ENCODE measurements at places on chromosomes 13 and 19.

DNA sequence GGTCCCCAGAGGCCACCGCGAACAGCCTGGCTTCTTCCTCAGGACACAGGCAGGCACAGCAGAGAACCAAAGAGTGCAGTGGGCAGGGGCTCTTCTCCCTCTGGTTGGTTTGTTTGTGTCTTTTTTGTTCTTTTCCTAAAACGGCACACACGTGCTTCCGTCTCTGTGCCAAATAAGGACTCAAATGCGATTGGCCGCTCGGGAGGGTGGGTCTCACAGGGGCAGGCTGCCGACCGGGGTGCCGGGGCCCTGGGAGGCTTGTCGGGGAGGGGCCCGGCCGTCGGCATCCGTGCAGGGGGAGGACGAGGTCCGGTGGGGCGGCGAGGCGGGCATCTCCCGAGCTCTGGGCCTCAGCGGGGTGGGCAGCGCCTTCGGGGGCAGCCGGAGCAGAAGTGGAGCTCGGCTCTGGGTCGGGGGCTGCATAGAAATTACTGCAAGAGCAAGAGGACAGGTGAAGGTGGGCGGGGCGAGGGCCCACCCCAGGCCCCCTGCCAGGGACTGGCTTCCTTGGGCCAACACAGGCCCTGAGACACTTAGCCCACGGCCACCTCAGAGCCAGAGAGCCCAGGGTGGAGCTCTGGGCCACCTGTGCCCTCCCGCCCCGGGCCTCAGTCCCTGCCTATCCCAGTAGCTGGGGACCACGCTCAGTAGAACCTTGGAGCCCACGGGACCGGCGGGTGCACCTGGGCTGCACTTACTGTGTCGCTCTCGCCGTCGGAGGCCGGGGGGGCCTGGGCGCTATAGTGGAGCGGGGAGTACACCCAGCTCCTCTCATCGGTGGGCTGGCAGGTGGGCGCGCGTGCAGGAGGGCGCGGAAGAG is 6.4 kb upstream of the CACTIN start:
- DNase-seq = no peak

GRCh38 chr13:30334663-30335386 is 27.5 kb upstream of the KATNAL1 start:
- DNase-seq = no peak

GRCh38 chr13:83100237-83100636 is 782.0 kb downstream of the SLITRK1 start:
- DNase-seq = no peak

DNA sequence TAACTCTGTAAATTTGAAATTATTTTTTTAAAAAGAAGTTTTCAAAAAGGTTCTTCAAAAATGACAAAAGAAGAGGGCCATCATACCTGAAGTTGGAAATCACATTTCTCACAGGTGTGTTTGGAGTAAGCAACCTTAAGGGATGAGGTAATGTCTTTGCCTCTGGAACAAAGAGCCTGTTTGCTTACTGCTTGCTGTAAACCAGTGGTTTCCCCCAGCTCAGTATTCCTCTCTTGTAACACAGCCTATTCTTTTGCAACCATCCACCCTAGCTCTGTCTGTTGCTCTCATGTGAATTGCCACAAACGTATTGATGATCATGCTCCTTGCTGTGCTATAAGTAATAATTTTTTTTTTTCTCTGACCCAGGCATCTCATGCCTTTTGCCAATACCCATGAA is 38.1 kb downstream of the UCHL3 start:
- DNase-seq = no peak

- no peak for DNase-seq
Observed at GRCh38 chr13:94664889-94665288, 47.5 kb downstream of the SOX21 start.

DNA sequence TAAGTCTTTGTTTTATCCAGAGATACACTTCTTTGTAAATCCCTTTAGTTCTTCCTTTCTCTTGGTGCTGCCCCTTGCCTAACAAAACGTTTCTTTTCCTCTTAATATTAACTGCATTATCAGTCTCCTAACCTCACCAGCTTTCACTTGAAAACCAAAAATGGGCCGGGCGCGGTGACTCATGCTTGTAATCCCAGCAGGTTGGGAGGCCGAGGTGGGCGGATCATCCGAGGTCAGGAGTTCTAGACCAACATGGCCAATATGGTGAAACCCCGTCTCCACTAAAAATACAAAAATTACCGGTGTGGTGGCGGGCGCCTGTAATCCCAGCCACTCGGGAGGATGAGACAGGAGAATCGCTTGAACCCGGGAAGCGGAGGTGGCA is 329.8 kb upstream of the MIR17HG start:
- DNase-seq = no peak

DNA sequence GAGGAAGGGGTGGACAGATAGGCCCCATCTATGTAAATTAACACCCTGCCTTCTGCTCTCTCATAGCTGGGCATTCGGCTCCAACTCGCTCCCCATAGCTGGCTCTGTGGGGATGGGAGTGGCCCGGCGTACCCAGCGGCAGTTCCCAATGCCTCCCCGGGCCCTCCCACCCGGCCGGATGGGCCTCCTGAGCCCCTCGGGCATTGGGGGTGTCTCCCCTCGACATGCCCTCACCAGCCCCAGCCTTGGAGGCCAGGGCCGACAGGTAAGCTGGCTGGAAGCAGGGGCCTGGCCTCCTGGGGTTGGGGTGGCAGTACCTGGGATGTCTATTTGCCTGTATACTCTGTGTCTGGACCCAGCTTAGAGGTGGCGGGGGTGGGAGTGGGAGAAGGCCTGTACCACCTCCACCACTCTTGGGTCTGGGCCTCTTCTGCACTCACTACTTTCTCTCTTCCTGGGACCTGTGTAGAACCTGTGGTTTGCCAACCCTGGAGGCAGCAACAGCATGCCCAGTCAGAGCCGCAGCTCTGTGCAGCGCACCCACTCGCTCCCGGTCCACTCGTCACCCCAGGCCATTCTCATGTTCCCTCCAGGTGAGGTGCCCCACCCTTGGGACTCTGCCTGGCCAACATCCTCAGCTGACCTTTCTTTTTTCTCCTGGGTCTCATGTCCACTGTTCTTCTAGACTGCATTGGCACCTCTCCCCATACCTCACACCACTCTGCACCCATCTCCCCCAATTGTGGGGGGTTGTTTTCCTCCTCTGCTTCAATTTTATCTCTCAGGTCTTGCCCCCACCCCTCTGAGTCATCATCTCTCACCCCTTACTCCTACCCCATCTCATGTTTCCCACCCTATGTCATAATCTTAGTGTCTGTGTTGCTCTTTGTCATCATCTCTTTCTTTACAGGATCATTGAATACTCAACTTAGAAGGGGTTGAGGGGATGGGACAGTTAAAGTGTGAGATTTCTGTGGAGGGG is 10.1 kb downstream of the PAF1 start:
- DNase-seq = no peak

GRCh38 chr13:26255115-26255514 is 1.2 kb downstream of the CDK8 start:
- no peak for DNase-seq

DNA sequence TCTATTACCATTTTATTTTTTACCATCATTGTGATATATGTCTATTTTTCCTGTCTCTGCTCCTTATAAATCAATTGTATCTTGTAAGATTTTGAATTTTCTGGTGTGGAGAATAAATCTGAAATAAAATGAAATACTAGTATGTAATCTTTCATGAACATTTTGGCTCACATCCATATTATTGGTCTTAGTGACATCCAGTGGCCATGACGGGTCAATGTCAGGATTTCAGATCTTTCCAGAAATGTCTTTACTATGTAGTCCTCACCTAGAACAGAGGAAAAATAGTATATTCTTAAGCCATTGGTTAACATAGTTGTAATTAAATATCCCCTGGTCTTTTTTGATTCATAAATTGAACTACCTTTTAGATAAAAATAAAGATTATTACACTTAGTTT is 109.8 kb upstream of the GPC6 start:
- DNase-seq = no peak

DNA sequence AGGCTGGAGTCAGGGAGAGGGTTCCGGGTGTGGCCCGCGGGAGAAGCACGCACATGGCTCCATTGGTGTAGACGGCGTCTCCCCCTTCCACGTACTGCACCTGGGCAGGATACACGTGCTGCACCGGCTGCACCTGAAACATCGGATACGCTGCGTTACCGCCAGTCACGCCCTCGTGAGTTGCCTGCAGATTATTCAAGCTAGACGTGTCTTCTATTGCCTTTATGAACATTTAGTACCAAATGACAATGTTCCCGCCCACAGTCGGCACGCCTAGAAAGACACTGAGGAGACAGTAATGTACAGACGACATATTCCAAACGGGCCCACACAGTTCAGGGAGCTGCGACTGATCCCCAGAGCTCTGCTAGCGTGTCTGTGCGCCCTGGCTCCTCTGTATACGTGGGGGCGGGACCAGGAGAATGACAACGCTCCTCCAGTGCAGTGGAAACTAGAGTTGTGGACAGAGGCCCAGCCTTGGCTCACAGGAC is 64.1 kb upstream of the RANBP3 start:
- DNase-seq = no peak

DNA sequence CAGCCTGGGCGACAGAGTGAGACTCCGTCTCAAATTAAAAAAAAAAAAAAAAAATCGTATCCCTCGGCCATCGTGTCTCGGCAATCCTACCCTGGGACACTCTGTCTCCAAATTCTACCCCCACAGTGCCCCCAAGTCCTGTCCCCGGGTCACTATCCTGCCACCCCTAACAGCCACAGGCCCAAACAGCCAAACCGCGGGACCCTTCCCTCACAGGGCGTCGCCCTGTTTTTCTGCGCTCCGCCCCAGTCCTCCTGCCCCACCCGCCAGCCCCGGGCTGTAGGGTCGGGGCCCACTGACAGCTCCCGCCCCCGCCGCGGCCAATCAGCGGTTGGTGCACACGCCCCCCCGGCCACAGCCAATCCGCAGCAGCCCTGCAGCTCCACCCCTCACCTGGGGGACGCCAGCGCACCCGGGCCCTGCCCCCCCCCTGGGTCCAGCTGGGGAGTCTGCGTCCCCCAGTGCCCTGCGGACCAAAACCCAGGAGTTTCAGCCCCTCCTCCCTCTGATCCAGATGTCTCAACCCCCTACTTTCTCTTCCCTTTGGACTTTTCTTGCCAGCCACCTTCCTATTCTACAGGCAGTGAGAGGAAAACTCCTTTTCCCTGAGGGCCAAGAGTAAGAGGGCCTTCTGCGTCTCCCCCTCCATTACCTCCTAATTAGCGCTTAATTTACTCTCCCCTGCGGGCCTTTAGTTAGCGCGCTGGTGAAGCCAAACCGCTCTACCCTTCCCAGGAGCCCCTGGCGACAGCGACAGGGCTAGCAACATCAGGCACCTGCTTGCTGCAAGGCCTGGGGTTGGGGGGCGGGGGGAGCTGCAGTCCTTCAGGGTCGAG is 1.5 kb upstream of the BCAT2 start:
- peak; percentile 35 for DNase-seq

GRCh38 chr19:5048727-5049553 is 80.0 kb downstream of the KDM4B start:
- no peak for DNase-seq

DNA sequence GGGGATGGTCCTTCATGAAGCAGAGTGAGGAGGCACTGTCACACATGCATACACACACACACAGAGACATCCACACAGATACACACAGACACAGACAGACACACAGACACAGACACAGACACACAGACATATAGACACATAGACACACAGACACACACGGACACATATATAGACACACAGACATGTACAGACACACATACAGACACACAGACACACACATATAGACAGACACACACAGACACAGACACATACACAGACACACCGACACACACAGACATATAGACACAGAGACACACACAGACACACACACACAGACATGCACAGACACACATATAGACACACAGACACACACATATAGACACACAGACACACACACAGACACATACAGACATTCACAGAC is 173.9 kb downstream of the URI1 start:
- no peak for DNase-seq

GRCh38 chr19:45223879-45224278 is 21.3 kb downstream of the EXOC3L2 start:
- DNase-seq = no peak

DNA sequence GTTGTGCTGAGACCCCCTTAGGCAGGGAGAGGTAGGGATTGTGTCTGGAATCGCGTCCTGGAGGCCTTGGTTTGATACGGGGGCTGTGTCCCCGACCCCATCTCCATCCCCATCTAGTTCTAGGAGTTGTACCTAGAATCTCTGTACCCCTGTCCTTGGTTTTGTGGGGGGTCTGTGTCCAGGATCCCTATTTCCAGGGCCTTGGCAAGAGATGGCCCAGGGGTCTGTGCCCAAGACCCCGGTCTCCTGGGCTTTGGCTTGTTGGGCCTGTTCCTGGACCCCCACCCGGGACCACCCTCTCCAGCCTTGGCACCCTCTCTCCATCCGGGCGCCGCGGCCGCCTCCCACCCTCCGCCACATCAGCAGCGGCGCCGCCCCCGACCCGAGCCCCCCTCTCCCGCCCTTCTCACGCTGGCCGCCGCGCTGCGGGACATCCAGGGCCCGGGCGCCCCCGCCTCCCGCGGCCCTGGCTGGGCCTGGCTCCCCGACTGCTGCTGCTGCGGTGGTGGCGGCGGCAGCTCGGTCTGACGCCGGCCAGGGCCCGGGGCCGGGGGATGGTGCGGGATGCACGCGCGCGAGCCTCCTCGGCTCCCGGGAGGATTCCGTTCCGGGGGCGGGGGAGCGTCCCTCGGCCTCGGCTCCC is at the start of gene NUMBL:
Gene NUMBL (minus strand): TSS at position 602 of the 643 bp plus-strand sequence. CDS start 168 bp downstream, at position 434.
- no peak for DNase-seq

GRCh38 chr19:35978832-35979365 is 16.1 kb upstream of the SDHAF1 start:
- DNase-seq = no peak

DNA sequence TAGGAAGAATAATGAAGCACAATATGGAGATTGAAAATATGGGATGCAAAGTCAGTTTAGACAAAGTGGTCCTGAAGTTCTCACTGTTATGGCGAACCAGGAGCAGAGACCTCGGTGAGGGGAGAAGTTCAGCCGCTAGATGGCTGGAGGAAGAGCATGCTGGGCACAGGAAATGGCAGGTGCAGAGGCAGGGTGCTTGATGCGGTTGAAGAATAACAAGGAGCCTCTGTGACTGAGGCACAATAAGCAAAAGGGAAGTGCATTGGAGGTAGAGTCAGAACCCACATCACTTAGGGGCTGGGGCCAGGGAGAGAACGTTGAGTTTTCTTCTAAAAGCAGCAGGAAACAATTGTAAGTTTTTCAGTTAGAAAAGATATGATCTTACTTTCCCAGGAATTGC is 1725.2 kb downstream of the EFNB2 start:
- DNase-seq = no peak

DNA sequence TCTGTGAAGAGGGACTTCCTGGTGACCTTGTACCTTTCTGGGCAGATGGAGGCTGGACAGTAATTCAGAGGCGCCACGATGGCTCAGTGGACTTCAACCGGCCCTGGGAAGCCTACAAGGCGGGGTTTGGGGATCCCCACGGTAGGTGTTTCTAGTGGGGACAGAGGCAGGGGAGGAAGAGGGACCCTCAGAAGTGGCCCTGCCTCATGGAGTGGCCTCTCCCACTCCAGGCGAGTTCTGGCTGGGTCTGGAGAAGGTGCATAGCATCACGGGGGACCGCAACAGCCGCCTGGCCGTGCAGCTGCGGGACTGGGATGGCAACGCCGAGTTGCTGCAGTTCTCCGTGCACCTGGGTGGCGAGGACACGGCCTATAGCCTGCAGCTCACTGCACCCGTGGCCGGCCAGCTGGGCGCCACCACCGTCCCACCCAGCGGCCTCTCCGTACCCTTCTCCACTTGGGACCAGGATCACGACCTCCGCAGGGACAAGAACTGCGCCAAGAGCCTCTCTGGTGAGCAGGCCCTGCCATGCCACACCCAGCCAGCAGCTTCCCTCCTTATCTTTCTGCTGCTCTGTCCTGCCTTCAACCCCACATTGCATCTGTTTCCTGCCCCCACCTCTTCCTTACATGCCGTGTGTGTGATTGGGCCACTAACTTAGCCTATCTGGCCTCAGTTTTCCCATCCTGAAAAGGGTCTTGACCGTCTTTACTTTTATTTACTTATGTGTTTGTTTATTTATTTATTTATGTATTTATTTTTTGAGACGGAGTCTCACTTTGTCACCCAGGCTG is 7.3 kb downstream of the ANGPTL4 start:
- DNase-seq = no peak
